WERI-Rb-1 (cell line): ENCODE measurements at places on chromosomes 11 and 22.

DNA sequence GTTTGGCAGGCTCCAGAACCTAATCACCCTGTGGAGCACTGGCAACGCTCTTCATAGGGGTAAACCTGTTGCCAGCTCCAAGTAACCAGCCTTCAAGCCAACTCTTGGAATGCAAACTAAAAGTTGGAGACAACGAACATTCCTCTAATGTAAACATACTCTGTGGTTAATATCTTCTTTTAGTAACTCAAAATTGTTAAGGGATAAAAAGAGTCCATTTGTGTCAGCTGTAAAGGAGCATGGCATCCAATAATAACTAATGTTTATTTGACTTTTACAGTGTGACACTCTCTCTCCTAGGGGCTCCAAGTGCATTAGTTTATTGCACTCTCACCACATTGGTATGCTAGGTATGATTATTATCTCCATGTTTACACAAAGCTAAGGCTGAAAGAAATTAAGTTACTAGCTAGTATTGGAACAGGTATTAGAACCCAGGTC, 31.0 kb upstream of the AMOTL1 start:
- no peak for DNase-seq

- DNase-seq: no peak
These were observed 32.2 kb upstream of the PLET1 start for GRCh38 chr11:112292785-112293407.

DNA sequence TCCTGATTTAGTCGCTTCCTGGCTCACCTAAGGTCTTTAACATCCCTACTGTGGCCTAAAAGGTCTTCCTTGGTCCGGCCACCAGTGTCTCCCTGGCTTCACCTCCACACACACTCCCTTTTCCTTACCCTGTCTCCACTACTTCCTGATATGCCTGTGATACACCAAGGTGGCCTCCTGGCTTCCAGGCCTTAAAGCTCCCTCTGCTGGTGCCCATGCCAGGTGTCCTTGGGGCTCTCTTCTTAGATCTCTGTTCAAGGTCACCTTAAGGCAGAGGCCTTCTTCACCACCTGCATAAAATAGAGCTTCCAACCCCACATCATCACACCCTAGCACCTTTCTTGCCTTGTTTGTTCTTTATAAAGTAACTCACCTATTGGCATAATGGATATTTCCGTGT, 787.7 kb downstream of the NTM start:
- peak; percentile 41 for DNase-seq

GRCh38 chr22:19719488-19720021, 3.8 kb upstream of the GP1BB start:
- DNase-seq: no peak

GRCh38 chr11:126355926-126356897, 726 bp downstream of the ST3GAL4 start:
- peak; percentile 33 for DNase-seq

DNA sequence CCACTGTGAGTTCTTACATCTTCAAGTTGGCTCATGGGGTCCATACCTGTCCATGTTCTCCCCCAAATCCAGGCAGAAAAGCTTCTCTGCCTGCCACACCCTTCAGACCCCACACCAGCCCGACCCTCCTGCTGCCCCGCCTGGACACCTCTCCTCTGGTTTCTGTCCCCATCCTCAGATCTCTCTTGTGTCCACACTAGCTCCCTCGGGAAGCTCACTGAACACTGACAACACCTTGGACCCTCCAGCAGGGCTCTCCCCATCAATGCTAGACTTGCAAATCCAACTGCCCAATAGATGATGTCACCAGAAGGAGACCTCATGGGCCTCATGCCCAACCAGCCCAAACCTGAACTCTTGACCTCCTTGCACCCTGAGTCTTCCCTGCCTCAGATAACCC, 2.9 kb downstream of the SCARF2 start:
- no peak for DNase-seq

DNA sequence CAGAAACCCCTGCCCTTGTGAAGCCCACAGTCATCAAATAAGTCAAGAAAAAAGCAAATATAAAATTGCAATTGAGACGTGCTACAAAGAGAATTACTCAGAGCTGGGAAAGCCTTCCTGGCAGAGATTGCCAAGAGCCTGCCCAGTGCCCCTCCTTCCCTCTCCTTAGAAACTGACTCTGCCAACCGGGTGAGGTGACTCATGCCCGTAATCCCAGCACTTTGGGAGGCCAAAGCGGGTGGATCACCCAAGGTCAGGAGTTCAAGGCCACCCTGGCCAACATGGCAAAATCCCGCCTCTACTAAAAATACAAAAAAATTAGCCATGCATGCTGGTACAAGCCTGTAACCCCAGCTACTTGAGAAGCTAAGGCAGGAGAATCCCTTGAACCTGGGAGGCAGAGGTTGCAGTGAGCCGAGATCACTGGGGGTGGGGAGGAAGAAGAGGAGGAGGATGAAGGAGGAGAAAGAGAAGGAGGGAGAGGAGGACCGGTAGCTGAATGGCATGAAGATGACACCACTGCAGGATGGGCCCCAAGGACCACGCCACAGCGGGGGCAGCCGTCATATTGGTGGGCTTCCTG, 76.1 kb upstream of the RTL6 start:
- no peak for DNase-seq
